ENCODE measurements at places on chromosomes 1 and 21.

GRCh38 chr1:184101571-184101970 lies 50.0 kb downstream of the TSEN15 start:
- no peak for DNase-seq

- DNase-seq, result no peak
Observed at GRCh38 chr1:211155040-211155439, 21.1 kb upstream of the KCNH1 start.

DNA sequence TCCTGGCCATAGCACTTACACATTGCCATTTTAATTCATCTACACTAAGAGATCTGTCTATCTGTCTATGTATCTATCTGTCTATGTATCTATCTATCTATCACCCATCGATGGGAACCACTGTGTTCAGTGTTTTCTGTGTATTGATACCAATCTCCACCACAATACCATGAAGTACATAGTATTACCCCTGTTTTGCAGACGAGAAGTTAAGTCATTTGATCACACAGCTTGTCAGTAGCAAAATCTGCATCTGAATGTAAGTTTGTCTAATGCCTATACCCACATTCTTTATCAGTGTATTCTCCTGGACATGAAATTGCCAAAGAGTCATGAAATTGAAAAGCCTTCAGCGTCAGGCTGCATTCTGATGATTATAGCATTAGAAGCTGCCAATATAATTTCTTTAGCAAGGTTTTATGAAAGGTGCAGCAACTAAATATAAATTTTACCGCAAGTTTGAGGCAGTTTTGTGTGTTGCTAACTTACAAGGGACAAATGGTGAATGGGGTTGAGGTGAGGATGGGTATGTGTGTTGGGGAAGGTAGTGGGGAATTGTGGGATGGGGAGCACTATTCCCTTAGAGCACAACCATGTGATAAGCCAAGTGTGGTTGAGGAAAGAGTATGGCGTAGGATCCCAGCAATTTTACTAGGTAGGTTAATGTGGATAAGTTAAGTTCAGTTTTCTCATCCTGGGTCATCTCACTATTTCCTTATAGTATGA lies 24.2 kb downstream of the SLAMF1 start:
- no peak for DNase-seq

DNA sequence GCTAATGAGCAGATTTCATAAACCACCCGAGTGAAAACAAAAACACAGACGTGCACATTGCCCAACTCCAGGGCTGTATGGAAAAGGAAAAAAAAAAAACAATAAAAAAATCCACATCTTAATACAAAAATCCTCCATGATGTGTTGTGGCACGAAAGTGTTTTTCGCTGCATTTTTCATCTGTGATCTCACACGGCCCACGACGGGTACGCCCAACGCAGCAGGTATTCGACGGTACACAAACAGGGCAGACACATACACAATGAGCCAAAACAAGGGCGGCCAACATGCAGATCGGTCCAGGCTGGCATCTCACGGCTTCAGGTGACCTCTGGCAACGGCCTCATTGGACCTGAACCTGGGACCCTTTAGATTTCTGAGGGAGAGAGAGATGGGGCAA lies 31.1 kb downstream of the CASZ1 start:
- no peak for DNase-seq

DNA sequence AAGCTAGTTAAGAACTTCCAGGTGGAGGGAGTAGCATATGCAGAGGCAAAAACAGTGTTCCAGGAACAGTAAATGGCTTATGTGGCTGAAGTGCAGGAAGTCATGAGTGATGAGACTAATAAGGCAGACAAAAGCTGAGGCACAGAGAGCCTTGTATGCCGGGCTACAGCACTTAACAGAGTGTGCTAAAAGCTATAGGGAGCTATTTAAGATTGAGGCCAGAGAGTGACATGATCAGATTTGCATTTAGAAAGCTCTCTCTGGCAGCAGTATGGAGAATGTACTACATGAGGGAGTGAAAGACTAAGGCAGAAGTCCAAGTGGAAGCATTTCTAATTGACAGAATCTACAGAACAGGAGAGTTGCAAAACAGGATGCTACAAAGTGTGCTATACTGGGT lies 38.6 kb downstream of the WASF2 start:
- DNase-seq, result no peak

DNA sequence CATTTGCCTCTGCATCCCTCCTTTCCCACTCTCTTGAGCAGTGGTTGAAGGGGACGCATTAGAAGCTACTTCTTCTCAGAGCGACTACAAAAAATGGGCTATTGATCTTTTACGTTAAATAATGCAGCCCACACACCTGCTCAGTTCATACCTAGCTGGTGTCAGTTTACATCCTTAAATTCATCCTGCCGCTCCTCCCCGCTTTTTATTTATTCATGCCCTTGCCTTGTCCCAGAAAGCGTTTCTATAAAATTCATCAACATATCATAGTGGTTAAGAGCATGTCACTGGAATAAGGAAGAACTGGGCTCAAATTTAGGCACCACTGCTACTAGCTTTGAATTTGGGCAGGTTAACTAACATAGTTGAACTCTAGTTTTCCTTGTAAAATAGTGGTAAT lies 66.0 kb upstream of the TINAGL1 start:
- DNase-seq, result no peak

All from large intestine (tissue), 12 donors.